Progenitor cell of endocrine pancreas (in vitro differentiated cells): ENCODE measurements at places on chromosomes 4 and X. TPM values are rescaled to one million over a fixed set of nuclear protein-coding genes. Genes with fewer than 3 reads are reported as not detected.

GRCh38 chr4:177047851-177048174, 255.1 kb upstream of the VEGFC start:
- H3K27me3 ChIP-seq = peaks cover 4% of the 10 kb centered on the region
- H3K4me1 ChIP-seq = peaks cover 2% of the 10 kb centered on the region
- DNase-seq = no peak
- H3K4me3 ChIP-seq = no peak overlapping the region
- no peaks in the 10 kb centered on the region for H3K36me3 ChIP-seq

GRCh38 chr4:164591666-164592065, 162.3 kb upstream of the SMIM31 start:
- no peaks in the 10 kb centered on the region for H3K27me3 ChIP-seq
- no peak overlapping the region for H3K4me3 ChIP-seq
- no peaks in the 10 kb centered on the region for H3K4me1 ChIP-seq
- H3K27ac ChIP-seq = no peak overlapping the region
- H3K36me3 ChIP-seq = no peaks in the 10 kb centered on the region

Gene PPP1R2C
- not detected in 2 replicates for total RNA-seq

Gene ATP6AP1
- total RNA-seq = 82.1 and 87.5 TPM in 2 replicates
